Activated CD4-positive, CD25-positive, alpha-beta regulatory T cell treated with anti-CD3 and anti-CD28 coated beads, Interleukin-2, amount 50 U/mL, for 24 hours (primary cell): ENCODE measurements at places on chromosomes 13 and 19.
A peak's percentile ranks its signal among the peaks of the same experiment; 100 is the strongest.

- peak; percentile 11 for ATAC-seq
Measured at GRCh38 chr19:2495130-2495641, 19.3 kb downstream of the GADD45B start.

DNA sequence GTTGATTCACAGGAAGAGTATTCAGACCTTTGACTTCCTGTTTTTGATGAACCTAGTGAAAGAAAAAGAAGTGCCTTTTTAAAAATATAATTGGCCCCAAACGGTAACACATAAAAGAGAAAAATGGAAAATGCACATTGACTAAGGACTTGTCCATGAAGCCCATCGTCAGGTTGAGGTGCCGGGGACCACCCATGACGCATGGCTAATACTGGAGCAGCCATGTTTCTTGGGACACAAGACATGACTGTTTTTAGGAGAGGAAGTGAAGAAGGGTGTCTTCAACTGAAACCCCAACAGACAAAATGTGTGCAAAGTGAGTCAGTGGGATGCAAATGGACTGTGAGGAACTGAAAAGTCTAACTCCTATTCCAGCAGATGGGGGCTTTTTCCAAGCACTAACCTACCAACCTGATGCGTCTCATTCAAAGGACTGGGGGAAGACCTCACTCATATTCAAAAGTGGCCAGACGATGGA is 459.4 kb downstream of the FOXO1 start:
- ATAC-seq: peak; percentile 16

- ATAC-seq: peak; percentile 97
Measured at GRCh38 chr19:49301165-49301865, 23.7 kb downstream of the SLC6A16 start.

DNA sequence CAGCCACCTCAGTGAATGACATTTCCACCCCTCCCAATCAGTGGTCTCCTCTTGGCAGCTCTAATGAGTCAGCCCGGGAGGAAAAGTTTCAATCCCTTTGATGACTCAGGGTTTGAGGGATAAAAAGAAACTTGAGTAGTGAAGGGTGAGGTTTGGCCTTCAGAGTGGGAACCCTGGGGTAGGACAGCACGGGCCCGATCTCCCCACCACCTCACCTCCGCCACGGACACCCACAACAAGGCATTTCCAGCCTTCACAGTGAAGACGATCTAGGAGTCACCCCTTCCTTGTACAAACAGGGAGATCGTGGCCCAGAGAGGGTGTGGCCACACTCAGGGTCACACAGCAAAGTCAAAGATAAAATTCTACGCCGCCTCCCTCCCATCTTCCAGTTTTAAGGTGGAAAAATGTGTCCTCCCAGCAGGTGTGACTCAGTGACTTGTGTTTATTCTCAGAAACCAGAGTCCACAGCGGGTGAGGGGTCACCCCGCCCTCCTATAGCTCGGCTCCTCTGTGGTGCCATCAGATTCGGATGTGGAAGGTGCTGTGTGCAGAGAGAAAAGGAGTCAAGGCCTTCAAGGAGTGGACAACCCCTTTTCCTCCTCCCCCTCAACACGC is 12.3 kb downstream of the CIB3 start:
- ATAC-seq: peak; percentile 77

DNA sequence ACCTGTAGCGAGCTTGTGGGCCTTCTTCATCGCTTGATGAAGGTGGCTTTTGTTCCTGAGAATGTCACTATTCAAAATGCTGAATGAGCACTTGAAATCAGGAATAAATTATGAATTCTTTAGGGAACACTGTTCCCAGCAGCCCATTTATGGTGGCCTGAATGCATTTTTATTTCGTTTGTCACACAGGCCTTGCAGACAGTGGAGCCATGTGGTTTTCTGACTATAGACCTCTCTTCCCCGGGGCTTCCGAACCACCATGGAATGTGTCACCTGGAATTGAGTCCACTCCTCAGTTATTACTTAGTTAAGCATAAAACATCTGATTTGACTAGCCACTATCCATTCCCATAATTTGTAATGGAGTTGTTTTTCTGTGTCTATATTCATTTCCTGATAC is 396.9 kb downstream of the IRS2 start:
- no peak for ATAC-seq

- no peak for ATAC-seq
Measured at GRCh38 chr13:33487575-33488243, 202.2 kb upstream of the STARD13 start.

- ATAC-seq: no peak
Measured at GRCh38 chr19:29326849-29327840, 114.2 kb upstream of the UQCRFS1 start.

GRCh38 chr19:17393002-17393401 is 994 bp downstream of the CCDC194 start:
- ATAC-seq: no peak

DNA sequence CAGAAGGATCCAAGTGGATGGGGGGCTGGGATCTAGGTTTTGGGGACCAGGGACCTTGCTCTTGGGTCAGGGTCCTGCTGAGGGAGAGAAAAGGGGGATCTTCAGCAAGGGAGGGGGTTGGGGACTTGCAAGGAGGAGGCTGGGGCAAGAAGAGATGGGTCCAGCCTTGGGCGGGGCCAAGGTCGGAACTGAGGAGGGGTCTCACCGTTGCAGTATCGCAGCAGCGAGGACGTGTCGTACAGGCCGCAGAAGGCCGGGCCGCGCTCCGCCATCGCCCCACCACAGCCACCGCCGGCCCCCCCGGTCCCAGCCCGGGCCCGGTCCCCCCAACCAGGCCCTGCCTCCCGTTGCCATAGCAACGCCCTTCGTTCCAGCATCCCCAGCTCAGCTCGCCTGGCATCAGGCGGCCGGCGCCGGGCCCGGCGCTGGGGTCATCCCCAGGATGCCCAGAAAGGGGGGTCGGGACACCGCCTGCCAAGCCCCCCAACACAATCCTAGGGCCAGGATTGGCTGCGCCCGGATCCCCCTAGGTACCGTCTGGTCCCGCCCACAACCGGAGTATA is 6.0 kb upstream of the EML2 start:
- ATAC-seq: no peak

- ATAC-seq: no peak
Measured at GRCh38 chr19:2243274-2244124, 5.6 kb upstream of the AMH start.

DNA sequence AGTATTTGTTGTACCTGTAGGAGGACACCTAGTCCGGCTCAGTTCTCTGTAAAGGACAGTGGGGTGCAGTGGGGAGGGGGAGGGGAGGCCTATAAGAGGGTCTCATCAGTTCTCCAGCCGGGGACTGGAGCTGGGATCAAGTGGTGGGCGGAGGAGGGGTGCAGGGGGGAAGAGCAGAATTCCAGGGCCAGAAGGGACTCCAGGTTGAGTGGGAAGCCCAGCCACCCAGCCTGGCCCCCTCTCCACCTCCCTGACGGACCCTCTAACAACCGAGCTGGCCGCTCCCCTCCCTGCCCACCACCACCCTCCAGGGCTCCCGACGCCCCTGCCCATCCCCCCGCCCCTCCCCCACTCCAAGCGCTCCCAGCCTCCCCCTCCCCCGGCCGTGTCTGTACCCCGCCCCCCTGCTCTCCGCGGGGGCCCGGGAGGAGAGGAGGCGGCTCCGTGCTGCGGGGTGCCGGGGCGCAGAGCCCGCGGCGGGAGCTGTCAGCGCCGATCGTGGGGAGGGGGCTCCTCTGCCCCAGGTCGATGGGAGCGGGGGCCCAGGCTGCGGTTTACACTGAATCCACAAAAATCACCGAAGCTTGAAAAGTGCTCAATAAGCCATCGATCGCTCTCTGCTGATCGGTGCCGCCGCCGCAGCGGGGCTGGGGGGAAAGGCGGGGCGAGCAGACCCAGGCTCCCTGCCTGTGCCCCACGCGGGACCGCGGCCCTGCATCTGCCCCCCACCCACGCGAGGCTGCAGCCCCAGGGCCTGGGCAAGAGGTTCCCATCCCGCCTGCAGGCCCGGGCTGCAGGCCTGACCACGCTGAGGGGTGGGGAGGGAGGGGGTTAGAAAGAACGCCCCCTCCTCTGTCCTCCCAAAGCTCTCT is 34.6 kb upstream of the ONECUT3 start:
- no peak for ATAC-seq

DNA sequence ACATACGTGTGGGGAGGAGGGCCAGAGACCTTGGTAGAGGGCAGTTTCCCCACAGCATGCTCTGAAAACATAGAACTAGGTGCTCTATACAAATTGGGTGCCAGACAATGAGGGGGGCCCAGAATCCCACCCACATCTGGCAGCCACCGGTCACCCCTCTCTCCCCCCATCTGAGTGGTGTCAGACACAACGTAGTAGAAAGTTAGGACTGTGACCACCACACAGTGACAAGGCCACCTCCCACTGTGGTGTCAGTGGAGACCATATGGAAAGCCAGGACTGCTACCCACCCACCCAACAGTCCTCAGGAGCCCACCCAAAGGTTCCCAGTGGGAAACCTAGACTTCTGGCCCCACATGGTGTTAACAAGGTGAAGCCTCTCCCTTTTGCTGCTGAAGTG is 2.1 kb upstream of the ATP4B start:
- no peak for ATAC-seq

DNA sequence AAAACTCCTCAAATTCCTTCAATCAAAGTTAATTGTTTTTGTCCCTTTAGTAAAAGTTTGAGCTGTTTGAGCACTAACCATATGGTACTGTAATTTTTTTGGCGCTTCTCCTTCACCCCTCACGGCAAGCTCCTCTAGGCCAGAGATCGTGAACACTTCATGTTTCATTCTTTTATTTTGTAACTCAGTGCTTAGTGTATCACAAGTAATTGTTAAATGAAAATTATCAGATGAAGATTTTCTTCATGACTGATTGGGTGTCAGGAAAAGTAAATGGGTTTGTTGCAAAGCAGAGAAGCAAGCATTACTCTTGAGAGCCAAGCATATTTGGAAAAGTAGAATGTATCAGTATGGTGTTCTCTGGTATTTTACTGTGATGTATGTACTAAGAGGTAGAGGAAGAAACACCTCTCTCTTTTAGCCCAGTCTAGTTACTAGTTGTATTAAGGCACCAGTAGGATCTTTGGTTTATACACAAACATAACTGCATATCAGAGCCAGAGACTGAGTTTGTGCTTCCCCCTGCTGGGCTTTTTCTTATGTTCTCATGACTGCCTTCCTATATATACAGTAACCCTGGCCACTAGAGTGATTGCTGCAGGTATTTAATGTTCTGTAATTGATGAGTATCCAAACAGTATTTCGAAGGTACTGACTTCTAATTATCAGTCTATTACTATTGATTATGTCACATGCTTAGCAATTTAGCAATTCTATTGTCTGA is 202.3 kb upstream of the KLHL1 start:
- ATAC-seq: no peak

DNA sequence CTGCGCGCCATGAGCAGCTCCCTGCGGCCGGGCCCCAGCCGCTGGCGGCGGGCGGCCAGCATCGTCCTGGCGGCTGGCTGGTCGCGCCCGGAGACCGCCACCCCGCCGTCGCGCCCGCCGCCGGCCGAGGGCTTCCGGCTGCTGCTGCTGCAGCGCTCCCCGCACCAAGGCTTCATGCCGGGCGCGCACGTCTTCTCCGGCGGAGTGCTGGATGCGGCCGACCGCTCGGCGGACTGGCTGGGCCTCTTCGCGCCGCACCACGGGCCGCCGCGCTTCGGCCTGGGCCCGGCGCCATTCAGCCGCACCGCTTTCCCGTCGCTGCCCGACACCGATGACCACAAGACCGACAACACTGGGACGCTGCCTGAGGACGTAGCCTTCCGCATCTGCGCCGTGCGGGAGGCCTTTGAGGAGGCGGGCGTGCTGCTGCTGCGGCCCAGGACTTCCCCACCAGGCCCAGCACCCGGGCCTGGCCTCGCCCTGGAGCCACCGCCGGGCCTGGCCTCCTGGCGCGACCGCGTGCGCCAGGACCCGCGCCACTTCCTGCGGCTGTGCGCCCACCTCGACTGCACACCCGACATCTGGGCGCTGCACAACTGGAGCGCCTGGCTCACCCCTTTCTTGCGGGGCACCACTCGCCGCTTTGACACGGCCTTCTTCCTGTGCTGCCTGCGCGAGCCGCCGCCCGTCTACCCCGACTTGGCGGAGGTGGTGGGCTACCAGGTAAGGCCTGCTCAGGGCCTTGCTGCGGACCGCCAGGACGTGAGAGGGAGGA is 518 bp downstream of the NUDT19 start:
- ATAC-seq: peak; percentile 62

GRCh38 chr19:13082192-13083007 is 20.3 kb downstream of the LYL1 start:
- no peak for ATAC-seq

DNA sequence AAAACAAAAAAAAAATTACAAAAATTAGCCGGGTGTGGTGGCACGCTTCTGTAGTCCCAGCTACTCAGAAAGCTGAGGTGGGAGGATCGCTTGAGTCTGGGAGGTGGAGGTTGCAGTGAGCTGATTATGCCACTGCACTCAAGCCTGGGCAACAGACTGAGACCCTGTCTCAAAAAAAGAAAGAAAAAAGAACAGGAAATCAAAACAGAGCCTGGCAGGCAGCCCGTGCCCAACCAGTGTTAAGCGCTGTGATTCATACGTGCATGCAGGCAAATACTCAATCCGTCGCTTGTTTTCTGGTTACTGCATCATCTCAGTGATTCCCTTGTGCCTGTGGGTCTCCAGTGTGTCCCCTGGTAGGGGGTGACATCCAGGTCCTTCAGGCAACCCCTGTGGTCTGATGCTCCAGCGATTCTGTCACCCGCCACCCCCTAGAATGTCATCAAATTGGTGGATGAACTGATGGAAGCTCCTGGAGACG is 18.1 kb downstream of the DDX39A start:
- no peak for ATAC-seq

- no peak for ATAC-seq
Measured at GRCh38 chr19:8986296-8986695, 23.9 kb downstream of the MUC16 start.

DNA sequence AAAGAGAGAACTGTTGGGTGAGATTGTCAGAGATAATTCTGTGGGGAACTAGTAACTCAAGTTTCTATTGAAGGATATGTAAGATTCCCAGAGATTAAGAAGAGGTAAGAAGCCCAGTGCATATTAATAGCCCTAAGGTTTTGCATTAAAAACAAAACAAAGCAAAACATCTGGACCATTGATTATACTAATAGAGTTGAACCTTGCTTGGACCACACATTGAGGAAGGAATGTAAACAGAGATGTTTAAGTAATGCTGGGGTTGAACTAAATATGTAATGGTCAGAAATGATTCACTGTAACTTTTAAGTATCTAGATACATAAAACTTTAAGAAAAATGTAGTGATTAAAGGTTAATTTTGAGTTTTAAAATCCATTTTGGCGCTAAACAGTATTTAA is 1770.0 kb downstream of the PCDH9 start:
- ATAC-seq: no peak

DNA sequence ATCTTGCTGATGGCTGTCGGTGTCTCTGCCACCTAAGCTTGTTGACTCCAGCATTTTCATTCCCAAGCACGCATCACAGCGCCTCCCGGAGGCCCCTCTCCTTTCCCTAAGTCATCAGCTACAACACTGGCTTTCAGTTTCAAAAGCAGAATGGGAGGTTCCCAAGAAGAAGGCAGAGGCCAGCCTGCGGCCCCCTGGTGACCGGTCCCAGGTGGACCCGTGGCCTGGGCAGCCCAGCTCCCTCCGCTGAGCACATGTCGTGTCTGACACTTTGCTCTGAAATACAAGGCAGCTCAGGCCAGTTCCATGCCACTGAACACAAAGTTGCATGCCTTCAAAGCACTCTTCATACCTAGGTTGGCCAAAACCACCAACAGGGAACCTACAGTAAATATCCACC is 8.5 kb downstream of the MLLT1 start:
- no peak for ATAC-seq

GRCh38 chr13:43375797-43376465 is 352.5 kb downstream of the DNAJC15 start:
- no peak for ATAC-seq
